ENCODE measurements at places on chromosomes 1 and 21.
A peak's percentile ranks its signal among the peaks of the same experiment; 100 is the strongest.

DNA sequence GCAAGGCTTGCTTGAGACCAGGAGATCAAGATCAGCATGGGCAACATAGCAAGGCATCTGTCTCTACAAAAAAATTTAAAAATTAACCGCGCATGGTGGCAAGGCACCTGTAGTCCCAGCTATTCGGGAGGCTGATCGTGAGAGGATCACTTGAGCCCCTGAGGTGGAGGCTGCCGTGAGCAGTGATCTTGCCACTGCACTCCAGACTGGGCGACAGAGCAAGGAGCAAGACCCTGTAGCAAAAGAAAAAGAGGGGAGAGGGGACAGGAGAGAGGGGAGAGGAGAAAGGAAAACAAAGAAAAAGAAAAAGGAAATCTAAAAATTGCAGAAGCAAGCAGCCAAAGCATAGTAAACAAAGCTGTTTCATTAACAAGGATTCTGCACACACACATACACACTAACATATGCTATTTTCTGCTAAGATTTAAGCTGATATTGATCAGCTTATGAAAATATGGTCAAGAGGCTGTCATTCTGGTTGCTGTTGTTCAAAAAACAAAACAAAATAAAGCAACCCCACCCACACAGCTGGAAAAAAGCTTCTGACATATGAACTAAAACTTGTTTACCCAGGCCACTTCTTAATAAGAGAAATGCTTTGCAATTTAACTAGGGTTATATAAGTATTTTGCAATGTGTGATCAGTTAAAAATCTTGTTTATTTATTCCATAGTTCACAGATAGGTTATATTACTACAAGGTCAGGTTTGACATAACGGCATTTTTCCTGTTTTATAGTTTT lies 1.8 kb downstream of the ARNT start:
- peak; percentile 24 for DNase-seq

- DNase-seq: no peak
Measured at GRCh38 chr21:28725396-28725795, 267.3 kb downstream of the LTN1 start.

GRCh38 chr1:71737768-71738167 lies 544.6 kb downstream of the NEGR1 start:
- no peak for DNase-seq

DNA sequence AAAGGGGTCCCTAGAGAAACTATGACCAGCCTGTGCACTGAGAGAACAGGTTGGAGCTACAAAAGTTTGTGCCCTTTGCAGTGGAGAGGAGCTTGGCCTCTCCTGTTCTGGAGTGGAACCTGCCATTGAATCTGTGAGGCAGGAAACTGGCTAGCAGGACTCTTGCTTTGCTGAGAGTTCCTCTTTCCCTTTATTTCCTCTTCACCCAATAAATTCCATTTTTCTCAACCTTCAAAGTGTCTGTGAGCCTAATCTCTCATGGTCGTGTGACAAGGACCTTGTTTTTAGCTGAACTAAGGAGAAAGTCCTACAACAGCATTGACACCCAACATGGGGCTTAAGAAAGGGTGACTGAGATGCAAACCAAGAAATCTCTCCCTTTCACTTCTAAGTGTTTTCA lies 42.7 kb upstream of the FASLG start:
- no peak for DNase-seq

GRCh38 chr1:225844236-225845061 lies 34.5 kb downstream of the EPHX1 start:
- DNase-seq: no peak

GRCh38 chr1:225652729-225653462 lies at the start of gene ENAH:
ENAH (minus strand) TSS chr1:225653123; CDS start chr1:225652690, 433 bp downstream.
- DNase-seq: peak; percentile 56

GRCh38 chr1:55304229-55304740 lies 89.1 kb upstream of the USP24 start:
- DNase-seq: no peak

DNA sequence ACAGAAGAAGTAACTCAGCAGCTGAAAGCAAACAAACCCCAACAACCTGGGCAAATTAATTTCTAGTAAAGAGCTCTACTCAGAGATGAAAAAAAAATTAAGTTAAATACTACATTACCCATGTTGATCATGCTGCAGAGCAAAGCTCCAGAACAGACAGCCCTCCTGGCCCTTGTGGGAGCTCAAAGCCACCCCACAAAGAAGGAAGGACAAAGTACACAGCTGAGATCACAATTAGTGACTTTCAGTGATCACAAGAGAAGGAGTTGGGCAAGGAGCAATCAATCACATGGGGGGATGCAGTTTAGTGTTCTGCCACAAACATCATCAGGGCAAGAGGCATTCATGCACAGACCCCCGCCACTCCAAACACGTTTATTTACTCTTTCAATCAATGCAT lies 114.2 kb downstream of the DAB1 start:
- DNase-seq: no peak

GRCh38 chr1:167821969-167822685 lies 91.8 kb downstream of the ADCY10 start:
- DNase-seq: peak; percentile 26

All from hematopoietic multipotent progenitor cell treated with erythropoietin and hydrocortisone succinate and interleukin-3 and kit ligand, for 6 days (in vitro differentiated cells).